ENCODE measurements at places on chromosomes 3 and 15.

DNA sequence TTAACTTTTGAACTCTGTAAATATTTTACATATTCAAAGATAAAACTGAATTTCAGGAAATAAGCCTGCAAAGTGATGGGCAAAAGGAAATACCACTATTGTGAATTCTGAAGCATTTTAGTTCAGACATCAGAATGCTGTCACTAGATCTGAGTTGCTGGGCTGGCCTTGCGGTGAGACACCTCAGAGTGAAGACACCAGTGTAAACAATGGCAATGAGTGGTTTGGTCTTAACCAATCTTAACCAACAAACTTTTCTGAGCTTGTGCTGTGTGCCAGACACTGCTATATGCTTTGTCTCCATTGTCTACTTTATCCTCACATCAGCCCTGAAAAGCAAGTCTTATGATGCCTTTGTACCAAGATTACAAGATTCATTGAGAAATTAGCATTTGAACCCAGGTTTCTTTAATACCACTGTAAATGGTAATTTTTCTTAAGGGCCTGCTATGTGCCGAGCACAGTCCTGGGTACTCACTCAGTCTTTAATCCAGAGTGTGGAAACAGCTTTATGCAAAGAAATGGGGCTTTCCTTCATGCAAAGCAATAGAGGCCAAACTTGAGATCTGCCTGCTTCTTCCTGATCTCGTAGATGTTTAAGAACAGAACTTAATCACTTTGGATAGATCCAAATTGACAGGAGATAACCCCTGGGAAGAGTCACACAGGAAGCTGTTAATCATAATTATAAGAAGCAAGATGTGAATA lies 55.0 kb downstream of the TMEM39A start:
- no peak for DNase-seq

- DNase-seq: no peak
Measured at GRCh38 chr15:85445361-85445760, 65.0 kb downstream of the AKAP13 start.

DNA sequence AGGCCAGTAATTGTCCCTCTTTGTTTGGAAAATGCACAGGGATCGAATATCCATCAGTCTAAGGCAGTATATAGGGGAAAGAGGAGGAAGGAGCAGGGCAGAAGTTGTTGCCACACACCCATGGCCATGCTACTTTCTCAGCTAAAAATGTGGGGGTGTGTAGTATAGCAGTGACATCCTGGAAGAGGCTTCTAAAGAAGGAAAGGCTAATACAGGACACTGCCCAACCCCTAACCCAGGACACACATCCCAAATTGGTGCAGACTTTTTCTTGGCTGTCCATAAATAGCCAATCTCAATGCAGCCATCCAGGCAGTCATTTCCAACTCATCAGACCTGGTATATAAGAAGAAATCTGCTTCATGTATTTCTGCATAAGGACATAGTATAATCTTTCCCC lies 33.1 kb upstream of the LRRN1 start:
- no peak for DNase-seq

GRCh38 chr3:105274536-105274935 lies 92.2 kb upstream of the ALCAM start:
- DNase-seq: no peak

- DNase-seq: peak; percentile 80
Measured at GRCh38 chr3:14410503-14411165, 8.2 kb downstream of the SLC6A6 start.

DNA sequence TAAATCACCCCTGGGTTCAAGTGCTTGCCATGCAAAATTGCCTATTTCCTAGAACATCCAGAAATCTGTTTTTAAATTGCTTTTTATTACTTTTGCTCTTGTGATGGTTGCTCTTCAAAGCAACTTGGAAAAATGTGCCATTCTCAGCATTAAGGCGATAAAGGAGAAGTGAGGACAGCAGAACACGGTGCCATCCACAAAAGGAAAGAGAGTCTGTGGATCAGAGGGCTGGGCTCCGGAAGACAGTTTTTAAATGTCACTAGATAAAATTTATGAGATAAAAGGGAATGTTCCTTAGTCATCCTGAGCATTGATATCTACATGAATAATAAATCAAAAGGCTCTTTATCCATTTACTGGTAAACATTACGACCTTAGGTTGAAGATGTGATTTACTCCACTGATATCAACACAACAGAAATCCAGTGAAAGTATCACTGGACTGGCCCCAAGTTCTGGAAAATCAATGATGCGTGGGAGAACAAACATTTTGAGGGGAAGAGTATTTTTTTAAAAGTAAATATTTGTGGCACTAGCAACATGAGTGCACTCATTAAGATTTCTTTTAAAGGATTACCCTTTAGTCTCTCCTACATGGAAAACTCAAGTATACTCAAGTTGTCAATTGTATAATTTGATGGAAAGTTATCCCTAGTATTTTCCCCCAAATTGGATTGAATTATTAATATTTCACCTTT lies 554.7 kb downstream of the FHIT start:
- no peak for DNase-seq

- DNase-seq: no peak
Measured at GRCh38 chr3:6680119-6680806, 180.7 kb upstream of the GRM7 start.

DNA sequence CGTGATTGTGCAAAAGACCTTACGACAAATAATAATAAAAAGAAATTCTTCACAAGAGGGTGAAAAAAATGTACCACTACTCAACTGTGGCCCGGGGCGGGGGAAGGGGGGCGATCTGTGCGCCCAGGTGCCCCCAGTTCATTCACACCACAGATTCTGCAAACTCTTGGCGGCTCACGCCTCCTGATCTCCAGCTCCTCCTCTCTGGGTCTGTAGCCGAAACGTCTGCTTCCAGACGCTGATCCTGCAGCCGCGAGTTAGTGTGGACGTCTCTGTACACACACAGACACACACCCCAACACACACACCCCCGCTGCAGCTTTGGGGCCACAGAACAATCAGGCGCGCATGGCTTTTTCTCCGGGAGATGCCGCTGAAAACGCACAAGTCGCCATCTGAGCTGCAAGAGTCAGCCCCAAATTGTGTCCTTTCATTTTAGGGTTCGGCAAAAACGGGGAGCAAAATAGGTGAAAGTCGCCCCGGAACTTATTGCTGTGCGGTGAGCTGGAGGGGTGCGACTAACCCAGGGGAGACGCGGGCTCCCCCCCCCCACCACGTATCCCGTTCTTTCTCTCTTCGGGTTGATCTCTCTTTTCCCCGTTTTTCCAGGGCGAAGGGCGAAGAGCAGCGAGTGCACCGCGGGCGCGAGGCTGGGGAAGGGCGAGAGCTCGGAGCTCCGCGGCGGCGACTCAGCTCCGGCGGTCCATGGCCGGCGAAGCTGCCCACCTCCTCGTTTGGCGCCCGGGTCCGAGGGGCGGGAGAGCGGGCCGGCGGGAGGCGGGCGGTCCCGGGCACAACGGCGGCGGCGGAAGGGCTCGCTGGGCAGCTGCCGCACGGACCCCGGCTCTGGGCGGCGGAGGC lies 505 bp upstream of the WNT5A start:
- DNase-seq: no peak

DNA sequence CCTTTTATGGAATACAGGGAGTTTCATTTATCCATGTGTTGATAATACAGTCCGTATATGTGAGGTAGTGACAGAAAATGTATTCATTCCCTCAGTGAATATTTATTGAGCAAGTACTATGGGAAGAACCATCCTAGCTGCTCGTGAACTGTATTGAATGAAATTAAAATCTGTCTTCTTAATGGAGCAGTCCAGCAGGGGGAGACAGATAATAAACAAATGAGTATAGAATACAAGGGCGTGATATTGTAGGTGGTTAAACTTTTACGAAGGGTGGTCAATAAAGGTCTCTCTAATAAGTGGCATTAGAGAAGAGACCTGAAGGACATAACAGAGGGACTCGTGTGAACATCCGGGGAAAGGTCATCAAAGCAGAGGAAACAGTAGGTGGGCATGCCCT lies 62.7 kb upstream of the OSTN start:
- DNase-seq: no peak

- DNase-seq: no peak
Measured at GRCh38 chr15:100211855-100212850, 129.6 kb downstream of the ADAMTS17 start.

- DNase-seq: no peak
Measured at GRCh38 chr3:42205800-42206514, 60.0 kb downstream of the CCK start.

DNA sequence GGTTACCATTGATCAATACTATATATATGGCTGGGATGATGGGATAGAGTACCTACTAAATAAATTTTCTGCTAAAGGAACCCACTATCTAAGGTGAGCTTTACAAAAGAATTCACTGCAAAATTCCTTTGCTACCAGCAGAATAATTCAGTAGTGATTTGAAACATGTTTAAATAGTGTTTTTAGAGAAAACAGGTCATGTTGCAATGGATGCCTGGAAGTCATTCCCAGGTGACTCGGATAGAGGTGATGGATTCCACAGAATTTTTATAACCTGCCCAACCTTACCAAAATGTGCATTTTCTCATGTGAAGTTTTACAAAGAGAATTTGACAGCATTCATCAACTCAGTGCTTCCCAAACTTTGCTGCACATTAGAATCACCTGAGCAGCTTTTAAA lies 53.2 kb downstream of the CEP152 start:
- no peak for DNase-seq

DNA sequence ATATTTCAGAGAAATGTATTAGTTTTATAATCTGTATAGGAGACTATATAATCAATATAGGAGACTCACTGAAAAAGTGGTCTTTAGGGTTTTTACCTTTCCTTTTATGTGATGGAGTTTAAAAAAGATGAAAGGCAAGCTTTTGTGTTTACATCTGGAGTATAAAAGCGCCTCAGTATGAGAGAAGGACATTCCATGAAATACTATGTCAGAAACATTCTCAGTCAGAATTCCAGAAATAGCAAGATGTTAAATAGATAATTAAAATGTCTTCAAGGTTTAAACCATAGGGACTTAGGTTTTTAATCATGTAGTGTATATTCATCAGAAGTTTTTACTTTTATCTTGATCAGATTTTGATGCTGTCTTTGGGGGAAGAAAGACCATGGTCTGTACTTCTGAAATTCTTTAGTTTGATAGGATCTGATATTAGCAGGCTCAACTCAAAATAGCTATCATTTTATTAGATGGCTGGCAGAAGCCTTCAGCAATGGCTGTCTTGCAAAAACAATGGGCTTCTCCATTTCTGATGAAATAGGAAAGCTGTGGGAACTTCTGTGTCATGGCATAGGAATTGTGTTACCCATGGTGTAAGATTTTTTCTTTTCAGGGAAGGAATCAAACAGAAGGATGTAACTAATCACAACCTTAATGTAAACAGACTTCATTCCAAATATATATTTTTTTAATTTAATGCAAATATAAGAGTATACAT lies 209.6 kb upstream of the PLSCR5 start:
- no peak for DNase-seq

DNA sequence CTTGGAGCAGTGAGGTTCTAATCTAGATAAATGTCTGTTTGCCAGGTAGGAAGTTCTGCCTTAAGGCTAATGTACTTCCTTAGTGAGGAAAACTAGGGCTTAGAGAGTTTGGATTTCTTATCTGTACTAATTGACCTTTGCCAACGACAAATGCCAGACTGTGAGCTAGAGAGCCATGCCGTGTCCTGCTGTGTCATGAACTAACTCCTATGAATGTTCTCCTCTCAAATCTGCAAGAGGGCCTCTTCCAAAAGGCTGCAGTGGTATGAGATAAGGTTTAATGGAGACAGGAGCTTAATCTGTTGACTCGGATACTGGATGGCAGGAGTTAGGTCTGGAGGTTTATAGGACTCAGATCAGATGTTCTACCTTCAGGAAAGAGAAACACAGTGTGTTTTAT lies 524.9 kb downstream of the NTRK3 start:
- DNase-seq: no peak

DNA sequence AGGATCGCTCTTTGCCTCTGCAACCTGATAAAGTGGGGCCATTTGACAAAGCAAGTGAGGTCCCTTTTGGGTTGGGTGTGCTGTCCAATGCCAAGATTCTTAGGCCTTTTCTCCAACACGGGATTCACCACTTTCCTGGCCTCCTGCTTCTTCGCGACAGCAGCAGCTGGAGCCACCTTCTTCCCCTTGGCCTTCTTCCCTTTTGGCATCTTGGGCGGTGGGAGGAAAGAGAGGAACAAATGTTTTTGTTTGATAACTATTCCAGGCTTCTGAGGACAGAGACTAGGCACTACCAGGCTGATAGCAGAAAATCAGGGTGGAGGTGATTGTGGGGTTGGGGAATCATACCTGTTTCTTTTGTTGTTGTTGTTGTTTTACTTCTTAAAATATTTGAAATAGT lies 30.0 kb upstream of the FAM81A start:
- DNase-seq: no peak

- DNase-seq: peak; percentile 63
Measured at GRCh38 chr3:46114323-46114988, 87.2 kb upstream of the XCR1 start.

- peak; percentile 26 for DNase-seq
Measured at GRCh38 chr3:27960133-27960532, 238.0 kb upstream of the EOMES start.

DNA sequence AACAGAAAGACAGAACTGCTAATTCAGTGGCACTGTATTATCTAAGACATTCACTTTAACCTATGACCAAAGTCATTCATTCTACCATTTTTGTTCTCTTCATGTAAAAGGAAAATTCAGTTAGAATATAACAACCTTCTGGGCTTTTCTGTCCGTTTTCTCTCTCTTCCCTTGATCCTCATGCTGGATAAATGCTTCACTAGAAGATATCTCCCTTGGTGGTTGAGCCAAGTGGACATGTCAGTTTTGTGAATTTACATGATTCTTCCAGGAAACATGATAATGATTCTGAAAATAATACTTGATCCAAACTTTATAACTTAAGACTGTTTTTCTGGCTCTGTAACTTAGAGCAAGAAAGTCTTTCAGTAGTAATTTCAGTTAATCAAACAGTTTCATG lies 1012.2 kb downstream of the SQOR start:
- no peak for DNase-seq

GRCh38 chr3:13132731-13133410 lies 59.6 kb upstream of the IQSEC1 start:
- DNase-seq: no peak

- no peak for DNase-seq
Measured at GRCh38 chr15:65115086-65115485, at the start of gene UBAP1L. UBAP1L (minus strand) TSS chr15:65115200; CDS start chr15:65106215, 8,985 bp downstream.

DNA sequence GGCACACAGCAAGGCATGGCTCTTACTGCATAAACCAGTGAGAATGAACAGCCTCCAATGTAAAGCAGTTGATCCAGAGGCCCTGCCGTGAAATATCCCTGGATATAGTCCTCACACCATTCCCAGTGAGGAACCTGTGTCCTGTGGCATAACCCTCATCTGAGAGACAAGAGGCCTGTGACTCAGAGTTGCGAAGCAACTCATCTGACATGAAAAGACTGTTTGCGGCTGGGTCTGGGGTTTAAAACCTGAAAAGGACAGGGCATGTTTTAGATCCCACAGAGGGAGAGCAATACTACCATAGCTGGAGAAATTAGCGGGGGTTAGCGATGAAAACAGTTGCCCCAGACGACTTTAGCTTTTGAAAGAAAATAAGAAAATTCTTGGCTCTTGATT lies 165.3 kb upstream of the BHLHE40 start:
- DNase-seq: no peak

GRCh38 chr15:75335313-75335704 lies 554 bp upstream of the COMMD4 start:
- no peak for DNase-seq

Measured in kidney epithelial cell (primary cell).